ENCODE measurements at places on chromosomes 12 and 14.

GRCh38 chr12:46134205-46134811, 134.5 kb downstream of the SLC38A1 start:
- DNase-seq = no peak

DNA sequence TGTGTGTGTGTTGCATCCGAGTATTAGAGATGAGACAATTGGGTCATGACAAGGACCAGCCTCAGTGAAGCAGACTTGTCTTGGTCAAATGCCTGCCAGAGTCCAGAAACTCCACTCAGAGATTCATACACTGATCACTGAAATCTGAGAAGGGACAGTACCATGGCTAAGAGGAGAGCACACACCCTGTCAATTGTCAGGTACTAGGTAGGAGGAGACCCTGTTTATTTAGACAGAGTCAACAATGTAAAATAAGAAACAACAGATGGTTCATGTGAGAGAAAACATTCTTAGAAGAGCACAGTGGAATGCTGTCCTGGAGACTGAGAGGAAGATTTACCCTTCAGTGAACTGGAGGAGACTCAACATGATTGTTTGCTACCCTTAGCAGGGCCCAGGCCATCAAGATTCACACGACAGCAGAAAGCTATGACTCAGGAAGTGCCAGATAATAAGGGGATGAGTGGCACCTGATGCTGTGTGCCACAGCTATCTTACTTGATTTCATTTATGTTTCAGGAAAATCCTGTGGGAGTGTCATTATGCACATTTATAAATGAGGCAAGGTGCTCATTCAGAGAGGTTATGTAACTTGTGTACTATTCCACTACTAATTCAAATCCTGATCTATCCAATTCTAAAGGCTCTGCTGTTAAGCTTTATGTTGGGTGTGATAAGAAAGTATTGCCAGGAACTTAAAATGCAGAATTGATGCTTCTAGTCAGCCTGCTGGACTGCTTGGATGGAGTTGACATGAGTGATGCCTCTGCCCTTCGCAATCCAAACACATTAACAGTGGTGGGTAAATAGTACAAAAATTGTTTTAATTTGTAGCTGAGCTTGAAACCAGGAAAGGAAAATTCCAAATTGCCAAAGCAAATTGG, 136.6 kb upstream of the NEDD1 start:
- DNase-seq = no peak

DNA sequence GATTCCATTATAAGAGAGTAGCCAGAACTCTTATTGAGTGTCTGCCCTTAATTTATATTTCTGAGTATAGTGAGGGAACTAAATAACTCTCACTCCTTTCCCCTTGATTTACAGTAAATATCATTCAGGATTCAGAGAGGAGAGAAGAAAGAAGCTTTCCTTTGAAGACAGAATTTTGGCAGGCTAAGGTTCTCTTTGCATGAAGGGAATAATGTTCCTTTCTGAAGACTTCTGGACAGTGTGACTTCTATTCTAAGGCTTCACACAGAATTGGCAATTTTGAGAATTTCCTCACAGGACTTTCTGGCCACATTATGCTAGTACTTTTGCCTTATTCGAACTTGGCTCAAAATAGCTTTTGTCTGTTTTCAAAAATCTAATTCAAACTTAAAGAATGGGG, 352.2 kb upstream of the FBXO33 start:
- DNase-seq = no peak

- no peak for DNase-seq
These were observed 3.8 kb upstream of the ASIC1 start for GRCh38 chr12:50053583-50053982.

- DNase-seq = no peak
These were observed 4.5 kb downstream of the TCTN2 start for GRCh38 chr12:123675436-123675835.

DNA sequence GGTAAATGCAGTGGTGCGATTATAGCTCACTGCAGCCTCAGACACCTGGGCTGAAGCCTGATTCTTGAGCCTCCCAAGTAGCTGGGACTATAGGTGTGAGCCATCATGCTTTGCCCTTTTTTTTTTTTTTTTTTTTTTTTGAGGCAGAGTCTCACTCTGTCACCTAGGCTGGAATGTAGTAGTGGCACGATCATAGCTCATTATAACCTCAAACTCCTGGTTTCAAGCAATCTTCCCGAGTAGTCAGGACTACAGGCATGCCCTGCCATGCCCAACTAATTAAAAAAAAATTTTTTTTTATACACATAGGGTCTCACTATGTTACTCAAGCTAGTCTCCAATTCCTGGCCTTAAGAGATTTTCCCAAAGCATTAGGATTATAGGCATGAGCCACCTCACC, 6.9 kb downstream of the ATP2A2 start:
- DNase-seq = no peak

DNA sequence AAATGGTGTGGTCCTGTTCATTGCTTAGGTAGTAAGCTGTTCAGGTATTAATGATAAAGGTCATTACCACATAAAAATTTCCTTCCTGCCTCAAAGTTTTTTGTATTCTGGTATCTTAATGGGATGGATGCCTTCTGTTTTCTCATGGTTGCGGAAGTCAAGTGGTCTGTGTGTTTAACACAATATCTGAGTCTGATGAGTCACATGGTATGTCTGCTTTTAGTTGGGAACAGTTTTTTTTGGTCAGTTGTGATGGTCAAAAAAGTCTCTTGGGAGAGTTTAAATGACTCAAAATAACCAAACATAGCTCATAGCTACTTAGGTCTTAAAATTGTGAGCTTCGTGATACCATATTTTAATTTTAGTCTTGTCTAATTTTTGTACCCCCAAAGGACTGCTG, 40.7 kb downstream of the STK38L start:
- no peak for DNase-seq

GRCh38 chr14:84209031-84209430, 1320.9 kb upstream of the FLRT2 start:
- no peak for DNase-seq

- no peak for DNase-seq
These were observed 45.7 kb downstream of the EIF2S3B start for GRCh38 chr12:10551375-10551774.

DNA sequence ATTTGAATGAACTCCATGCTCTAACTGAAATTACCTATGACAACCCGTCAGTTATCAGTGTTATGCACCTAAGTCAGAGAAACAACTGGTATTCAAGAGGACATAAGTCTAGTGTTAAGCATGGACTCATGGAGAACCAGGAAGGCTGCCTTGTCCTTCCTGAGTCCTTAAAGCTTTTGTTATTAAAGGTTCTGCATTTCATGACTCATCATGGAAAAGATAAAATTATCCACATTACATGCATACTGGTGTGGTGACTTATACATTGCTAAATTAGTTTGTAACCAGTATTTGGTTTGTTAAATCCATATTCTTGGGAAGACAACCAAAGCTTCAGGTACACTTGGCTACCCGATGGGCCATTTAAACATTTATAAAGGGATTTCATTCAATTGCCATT, 6.5 kb upstream of the OR4E1 start:
- DNase-seq = no peak

DNA sequence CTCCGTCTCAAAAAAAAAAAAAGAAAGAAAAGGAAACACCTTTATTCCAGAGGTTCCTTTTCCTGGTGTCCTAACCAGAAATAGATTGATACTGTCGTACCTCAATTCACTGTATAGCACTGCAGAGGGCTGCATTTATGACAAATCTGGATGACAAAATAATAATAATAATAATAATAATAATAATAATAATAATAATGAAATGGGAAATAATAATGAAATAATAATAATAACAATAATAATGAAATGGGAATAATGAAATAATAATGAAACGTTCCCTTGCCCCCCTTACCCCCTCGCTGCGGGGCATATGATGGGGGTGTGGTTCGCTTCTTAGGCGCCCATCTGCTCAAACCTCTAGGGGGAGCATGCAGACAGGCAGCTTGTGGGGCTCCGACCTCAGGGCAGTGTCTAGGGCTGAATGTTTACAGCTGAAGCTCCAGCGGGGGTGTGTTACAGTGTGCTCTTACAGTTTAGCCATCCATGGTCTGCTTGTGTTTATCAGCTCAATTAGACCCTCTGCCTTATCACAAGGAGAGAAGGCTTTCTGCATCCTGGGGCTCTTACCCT, 1088.3 kb upstream of the SEL1L start:
- no peak for DNase-seq

DNA sequence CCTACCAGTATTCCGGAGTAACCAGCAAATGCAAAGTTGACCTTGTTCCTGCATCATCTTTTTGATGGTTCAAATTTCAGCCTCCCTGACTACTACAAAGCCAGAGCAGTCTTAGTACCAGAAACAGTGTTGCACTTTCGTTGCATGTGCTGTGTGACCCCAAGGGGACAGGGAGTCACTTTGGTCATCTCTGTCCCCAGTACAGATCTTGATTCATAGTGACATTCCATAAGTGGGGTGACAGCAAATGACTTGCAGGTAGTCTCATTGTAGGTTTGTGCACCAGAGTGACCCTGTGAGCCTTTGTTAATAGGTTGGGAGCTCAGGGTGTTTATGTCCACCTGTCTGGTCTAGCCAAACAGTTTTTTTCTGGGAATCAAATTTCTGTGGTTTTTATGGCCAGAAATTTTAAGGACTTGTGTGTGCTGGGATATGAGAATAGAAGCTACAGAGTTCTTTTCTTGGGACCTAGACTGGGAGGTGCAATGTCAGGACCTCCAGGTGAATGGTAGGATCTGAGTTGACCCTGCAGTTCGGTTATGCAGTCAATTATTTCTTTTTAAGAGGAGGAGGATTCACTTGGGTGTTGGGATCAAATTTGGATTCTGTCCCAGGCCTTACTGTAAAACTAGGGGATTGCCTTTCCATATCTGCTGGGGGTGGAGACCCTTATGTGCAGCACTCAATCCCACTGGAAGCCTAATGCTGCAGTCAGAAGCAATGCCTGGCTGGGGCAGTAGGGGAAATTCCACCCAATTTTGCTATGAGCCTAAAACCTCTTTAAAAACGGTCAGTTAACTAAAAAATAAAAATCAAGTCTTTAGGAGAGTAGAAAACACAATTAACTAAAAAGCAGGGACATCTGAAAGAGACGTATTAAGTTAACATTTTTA, 10.1 kb downstream of the EIF5 start:
- DNase-seq = no peak

DNA sequence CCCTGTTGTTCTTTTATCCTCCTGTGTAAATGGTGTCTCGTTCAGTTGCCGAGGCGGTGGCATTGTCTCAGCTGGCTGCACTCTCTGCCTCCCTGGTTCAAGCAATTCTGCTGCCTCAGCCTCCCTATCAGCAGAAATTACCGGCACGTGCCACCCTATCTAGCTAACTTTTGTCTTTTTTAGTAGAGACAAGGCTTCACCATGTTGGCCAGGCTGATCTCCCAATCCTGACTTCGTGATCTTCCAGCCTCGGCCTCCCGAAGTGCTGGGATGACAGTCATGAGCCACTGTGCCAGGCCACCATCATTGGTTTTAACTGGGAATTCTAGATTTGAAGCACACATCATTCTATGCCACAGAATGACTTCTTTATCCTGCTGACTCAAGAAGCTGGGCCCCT, 175.3 kb upstream of the ALG10B start:
- no peak for DNase-seq

- no peak for DNase-seq
These were observed 152.0 kb downstream of the DACT1 start for GRCh38 chr14:58789736-58790135.

DNA sequence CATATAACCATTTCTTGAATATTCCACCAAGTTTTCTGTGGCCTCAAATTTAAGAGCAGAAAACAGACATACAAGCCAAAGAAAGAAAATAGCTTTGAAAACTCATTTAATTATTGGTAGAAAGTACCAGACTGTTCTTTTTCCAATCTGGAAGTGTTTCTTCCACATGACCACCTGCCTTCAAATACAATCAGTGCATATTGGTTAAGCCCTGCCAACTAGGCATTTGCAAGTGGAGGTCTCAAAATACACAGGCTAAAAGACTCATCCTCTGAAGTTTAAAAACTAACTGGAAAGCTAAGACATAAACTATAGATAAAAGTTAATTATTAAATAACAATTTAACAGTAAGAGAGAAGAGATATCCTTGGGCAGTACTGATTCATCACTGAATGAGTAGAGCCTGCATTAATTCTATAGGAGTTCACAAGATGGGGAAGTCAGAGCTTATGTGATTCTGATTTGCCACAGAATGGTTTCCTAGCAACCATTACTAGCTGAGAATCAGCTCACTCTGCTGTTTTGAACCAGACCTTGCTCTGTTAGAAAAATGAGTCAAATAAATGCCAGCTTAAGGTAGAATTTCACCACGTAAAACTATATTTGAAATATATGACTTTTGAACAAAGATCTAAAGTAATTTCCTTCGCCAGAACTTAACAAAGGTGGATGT, 433.8 kb downstream of the FUT8 start:
- no peak for DNase-seq

- no peak for DNase-seq
These were observed 327.9 kb upstream of the DIO3 start for GRCh38 chr14:101233391-101233790.

DNA sequence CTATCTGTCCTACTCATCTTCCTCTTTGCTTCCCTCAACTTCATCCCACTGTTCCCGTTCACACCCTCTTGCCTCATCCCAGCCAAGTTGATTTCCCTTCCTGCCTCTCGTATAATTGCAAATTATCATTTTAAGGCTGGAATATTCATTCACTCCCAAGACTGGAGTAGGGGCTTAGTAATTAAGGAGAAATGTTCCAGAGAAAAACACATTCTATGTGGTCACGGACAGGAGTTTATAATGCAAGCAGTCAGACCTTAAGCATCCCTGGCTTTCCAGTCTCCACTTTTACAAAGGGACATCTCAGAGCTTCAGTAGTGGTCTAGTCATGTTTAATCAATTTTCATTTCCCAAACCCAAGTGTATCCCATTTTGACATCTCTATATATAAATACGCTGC, 54.9 kb downstream of the TMEM132D start:
- no peak for DNase-seq

DNA sequence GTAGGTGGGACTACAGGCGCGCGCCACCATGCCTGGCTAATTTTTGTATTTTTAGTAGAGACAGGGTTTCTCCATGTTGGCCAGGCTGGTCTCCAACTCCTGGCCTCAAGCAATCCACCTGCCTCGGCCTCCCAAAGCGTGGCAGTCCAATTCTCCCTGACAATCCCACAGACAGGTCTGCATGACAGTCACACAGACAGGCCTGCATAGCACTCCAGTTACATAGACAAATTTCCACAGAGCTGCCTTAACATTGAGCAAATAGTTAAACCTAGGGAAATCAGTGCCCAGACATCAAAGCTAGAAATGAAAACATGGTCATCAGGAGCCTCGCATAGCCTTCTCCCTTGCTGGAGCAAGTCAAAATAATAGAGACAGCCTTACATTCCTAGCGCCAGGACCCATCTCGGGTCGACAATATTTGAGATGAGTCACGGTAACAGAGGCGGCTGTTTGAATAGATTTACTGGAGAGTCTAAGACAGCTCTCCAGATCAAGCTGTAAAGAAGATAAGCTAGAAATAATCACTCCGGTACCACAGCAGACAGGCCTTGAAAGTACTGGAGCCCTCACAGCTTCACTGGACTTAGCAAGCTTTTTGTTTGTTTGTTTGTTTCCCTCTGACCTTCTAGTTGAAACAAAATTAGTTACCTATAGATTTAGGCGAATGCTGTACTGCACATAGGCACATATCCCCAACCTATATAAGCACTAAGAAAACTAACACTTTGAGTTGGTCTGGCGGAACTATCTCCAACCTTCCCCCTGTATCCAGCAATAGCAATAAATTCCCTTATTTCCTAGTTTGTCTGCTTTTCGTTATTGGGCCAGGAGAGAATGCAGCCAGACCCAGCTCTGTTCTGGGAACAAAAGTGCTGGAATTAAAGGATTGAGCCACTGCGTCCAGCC, 23.8 kb upstream of the PYROXD1 start:
- DNase-seq = no peak

- no peak for DNase-seq
These were observed 60.6 kb downstream of the LGMN start for GRCh38 chr14:92687681-92688433.

- DNase-seq = no peak
These were observed 11.6 kb downstream of the SETD3 start for GRCh38 chr14:99468836-99469592.

All from activated gamma-delta T cell (primary cell).